Renal pelvis (tissue), 12 donors: ENCODE measurements at places on chromosomes 3 and 15.

GRCh38 chr15:90493647-90494046 lies 36.1 kb upstream of the CRTC3 start:
- DNase-seq, result no peak

GRCh38 chr3:127735767-127736693 lies 63.3 kb downstream of the ABTB1 start:
- DNase-seq, result peak; percentile 64

DNA sequence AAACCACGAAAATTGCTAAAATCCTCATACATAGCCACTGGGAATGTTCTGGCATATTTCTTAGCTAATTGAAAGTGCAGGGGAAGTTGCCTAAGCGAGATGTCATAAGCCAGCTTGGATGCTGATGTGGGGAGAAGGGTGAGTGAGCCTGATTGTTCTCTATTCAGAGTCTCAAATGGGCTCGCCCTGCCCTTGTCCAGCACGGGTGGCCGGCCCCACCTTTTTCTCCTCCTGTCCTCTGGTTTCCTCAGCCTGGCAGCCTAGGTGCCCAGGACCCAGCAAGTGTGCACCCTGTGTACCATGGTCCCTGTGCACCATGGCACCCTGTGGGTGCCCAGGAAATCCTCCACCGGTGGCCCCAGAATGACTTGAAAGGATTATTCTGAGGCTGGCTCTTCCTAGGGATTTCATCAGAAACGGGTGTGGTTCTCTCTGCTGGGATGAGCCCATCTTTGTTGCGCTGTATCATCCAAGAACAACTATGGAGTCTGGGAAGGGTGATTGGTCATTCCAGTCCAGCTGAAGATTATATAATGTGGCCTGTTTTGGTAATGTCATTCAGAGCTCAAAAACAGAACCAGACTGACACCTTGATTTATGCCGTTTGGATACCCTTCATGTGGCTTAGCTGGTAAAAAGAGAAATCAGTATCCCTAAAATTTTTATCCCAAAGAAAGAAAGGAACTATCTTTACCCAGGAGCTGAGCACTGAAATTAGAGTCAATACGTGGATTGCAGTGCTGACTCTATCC lies 150.8 kb upstream of the BHLHE40 start:
- no peak for DNase-seq

DNA sequence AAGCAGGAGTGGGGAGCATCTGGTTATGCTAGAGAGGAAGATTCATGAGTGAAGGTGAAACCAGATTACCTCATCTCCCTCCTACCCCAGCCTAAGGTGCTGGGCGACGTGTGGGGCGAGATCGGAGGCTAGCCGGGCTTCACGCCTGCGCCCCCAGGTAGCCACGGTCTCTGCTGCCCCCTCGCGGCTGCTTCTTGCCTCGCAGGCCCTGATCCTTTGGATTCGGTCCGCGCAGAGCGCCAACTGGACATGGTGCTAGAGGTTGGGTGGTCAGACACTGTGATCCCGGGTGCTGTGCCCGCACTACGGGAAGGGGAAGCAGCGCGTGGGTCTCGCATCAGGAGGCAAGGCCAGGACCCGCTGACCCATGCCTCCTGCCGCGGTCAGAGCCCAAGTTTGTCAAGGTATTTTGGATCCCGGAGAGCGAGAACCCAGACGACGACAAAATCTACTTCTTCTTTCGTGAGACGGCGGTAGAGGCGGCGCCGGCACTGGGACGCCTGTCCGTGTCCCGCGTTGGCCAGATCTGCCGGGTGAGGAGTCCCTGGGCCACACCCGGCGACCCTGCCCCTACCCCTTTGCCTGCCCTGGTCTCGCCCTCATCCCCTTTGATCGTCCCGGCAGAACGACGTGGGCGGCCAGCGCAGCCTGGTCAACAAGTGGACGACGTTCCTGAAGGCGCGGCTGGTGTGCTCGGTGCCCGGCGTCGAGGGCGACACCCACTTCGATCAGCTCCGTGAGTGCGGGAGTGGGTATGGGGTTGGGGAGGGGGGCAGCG lies 4.2 kb downstream of the SEMA3B start:
- peak; percentile 78 for DNase-seq

DNA sequence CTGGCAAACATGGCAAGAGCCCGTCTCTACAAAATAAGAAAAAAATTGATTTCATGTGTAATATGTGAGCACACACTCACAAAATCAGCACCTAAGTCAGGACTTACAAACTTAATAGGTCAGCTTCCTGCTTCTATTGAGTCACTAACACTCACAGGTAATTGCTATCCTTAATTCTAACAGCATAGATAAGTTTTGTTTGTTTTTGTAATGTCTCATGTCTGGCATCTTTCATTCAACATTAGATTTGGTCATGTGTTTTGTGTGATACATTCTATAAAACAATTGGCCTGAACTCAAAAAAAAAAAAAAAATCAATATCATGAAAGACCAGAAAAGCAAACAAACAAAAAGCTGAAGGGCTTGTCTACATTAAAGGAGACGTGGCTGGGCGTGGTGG lies 564.7 kb downstream of the AGBL1 start:
- no peak for DNase-seq
